ENCODE measurements at places on chromosomes 5 and 9.

DNA sequence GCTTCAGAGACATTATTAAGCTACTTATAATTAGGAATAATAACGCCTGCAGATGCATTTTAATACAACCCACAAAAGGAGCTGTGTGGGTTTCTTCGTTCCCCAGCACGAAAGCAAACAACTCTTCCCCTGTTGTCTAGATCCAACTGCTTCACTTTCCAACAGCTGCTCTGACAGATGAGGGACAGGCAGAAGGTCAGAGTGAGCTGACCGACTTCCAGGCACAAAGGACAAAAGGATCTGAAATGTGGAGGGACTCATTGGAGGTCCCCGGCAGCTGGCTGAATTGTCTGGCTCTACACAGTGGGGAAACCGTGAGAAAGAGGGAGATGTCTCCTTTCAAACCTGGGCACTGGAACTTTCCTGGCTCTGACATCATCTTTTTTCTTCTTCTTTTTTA lies 79.1 kb upstream of the ALDH1B1 start:
- no peak for DNase-seq

- no peak for DNase-seq
Observed at GRCh38 chr9:70983723-70984295, 137.6 kb downstream of the TRPM3 start.

GRCh38 chr9:79946712-79947111 lies 374.9 kb downstream of the TLE4 start:
- DNase-seq, result no peak

- peak; percentile 38 for DNase-seq
Observed at GRCh38 chr5:57174128-57174889, 450 bp downstream of the GPBP1 start.

DNA sequence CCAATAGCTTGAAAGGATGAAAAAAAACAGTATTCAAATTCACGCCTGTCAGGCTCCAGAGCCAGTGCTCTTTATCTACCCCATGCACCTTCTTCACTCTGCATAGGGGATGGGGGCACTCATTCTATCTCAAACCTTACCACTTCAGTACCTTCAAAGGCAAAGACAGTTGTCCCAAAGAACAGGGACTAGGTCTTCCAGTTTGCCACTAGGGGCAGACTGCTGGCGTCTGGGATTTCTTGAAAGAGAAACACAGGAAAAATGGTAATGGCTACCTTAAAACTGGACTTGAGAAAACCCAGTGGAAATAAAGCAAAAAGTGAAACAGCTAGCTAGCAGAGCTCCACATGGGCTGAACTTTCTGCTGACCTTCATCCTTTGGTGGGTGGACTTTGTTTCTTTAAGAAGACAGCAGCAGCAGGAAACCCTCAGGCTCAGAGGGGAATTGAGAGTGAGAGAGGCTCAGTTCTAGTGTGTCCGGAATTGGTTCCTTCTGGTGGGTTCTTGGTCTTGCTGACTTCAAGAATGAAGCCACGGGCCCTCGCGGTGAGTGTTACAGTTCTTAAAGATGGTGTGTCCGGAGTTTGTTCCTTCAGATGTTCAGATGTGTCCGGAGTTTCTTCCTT lies 41.0 kb upstream of the SLC36A1 start:
- DNase-seq, result no peak

GRCh38 chr9:86665416-86665815 lies 281.9 kb downstream of the GAS1 start:
- no peak for DNase-seq

GRCh38 chr9:135526089-135526729 lies 5.0 kb downstream of the LCN1 start:
- DNase-seq, result no peak

DNA sequence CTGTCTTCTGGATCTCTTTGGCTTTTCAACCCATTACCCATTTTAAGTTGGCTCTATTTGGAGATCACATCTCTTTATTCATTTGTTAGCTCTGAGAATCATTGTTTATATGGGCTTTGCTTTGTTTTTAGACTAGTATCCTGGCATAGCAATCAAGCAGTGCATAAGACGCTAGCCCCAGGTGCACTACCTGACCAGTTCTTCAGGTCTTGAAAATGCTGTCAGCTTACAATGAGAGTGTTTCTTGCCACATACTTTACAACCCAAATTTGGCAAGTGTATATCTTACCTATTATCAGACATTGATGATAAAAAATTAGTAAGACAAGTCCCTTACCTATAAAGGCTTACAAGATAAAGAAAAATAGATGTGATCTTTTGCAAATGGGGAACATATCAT lies 12.2 kb downstream of the OXCT1 start:
- DNase-seq, result no peak
